ENCODE measurements at places on chromosomes 7 and 10.

GRCh38 chr10:7199152-7199760 lies 211.6 kb downstream of the SFMBT2 start:
- DNase-seq = no peak

- DNase-seq = peak; percentile 16
Observed at GRCh38 chr10:107442035-107442505, 277.6 kb upstream of the SORCS1 start.

- peak; percentile 11 for DNase-seq
Observed at GRCh38 chr7:36082910-36083309, 70.1 kb upstream of the EEPD1 start.

GRCh38 chr10:29785701-29786100 lies 150.9 kb upstream of the SVIL start:
- no peak for DNase-seq

- no peak for DNase-seq
Observed at GRCh38 chr10:79072041-79072441, 3.3 kb downstream of the ZMIZ1 start.

GRCh38 chr7:91064938-91065337 lies 199.3 kb upstream of the FZD1 start:
- no peak for DNase-seq

DNA sequence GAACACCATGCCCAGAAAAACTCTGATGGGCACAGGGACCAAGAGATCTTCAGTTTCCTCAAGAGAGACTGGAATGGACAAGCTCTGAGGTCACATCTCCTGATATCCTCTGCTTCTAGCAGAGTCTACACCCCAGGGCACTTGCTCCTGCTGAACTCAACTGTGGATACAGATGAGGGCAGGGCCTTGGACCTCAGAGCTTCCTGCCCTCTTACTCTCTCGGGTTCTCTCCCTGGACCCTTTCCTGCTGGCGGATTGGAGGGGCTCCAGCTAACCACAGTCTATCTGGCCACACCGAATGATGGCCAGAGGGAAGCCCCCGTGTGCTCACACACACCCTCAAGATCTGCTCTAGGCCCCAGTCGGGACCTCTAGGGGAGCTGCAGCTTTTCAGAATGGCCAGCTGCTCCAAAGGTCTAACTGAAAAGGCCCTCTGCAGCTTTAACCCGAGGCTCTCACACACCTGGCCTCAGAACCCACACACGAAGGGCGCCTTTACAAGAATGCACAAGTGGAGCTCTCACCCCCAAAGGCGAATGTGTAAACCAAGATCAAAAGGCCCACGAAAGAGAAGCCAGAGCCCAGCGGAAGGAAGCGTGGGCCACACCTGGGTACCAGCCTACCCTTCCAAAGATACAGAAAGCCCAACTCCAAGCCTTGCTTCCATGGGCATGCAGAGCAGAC lies 65.5 kb downstream of the FAM53B start:
- no peak for DNase-seq
